Neuronal stem cell (in vitro differentiated cells): ENCODE measurements at places on chromosomes 11 and 22.

- peaks cover 23% of the 10 kb centered on the region for H3K4me1 ChIP-seq
- H3K36me3 ChIP-seq = no peaks in the 10 kb centered on the region
These were observed 19.8 kb upstream of the INCENP start for GRCh38 chr11:62103986-62104385.

GRCh38 chr11:95442531-95443050, 211.6 kb upstream of the SESN3 start:
- H3K4me1 ChIP-seq = peaks cover 1% of the 10 kb centered on the region
- no peaks in the 10 kb centered on the region for H3K27me3 ChIP-seq
- H3K36me3 ChIP-seq = no peaks in the 10 kb centered on the region
- H3K4me3 ChIP-seq = no peak overlapping the region
- H3K27ac ChIP-seq = no peak overlapping the region

DNA sequence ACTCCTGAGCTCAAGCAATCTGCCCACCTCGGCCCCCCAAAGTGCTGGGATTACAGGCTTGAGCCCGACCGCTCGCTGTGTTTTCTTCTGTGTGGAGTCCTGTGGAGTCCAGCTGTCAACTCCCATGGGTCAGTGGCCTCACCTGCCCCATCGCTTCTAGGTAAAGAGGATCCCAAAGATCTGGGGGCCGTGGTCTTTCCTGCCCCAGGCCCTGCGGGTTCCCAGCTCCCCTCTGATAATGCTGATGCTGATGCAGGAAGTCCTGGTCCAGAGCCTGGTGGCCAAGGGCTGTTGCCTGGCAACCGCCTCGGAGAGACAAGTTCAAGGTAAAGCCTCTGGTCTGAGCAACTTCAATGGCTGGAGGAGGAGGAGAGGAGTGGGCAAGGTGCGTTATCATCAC, 9.6 kb downstream of the SSTR3 start:
- H3K36me3 ChIP-seq = no peaks in the 10 kb centered on the region
- no peak for DNase-seq
- no peak overlapping the region for H3K4me3 ChIP-seq
- H3K4me1 ChIP-seq = peaks cover 6% of the 10 kb centered on the region

DNA sequence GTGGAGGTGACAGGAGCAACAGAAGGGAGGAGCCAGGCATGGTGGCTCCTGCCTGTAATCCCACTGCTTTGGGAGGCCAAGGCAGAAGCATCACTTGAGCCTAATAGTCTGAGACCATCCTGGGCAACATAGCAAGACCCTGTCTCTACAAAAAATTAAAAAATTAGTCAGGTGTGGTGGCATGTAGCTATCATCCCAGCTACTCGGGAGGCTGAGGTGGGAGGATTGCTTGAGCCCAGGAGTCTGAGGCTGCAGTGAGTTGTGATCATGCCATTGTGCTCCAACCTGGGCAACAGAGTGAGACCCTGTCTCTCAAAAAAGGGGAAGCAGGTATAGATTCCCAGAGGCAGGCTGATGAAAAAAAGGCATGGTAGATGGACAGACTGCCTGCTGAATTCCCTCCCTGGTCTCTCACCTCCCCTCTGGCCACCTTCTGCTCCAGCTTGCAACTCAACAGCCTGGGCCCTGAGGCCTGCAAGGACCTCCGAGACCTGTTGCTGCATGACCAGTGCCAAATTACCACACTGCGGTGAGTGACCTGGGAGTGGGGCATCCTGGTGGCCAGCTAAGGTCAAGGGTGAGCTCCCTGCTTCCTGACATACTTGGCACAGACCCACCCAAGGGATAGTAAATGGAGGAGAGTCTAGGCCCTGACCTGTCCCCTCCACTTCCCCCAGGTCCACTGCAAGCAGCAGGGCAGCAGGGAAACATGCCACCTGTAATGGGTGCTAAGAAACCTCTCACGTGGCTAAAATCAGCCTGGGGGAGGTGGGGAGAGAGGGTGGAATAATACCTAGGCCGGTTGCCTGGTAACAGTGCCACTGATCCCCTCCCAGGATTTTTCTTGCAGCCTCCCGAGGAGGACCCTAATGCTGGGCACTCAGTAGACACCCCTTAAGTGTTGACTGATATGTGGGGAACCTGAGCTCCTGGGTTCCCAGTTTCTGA, 4.3 kb upstream of the NHERF4 start:
- H3K36me3 ChIP-seq = peaks cover 7% of the 10 kb centered on the region
- no peak overlapping the region for H3K27ac ChIP-seq
- H3K4me3 ChIP-seq = no peak overlapping the region

DNA sequence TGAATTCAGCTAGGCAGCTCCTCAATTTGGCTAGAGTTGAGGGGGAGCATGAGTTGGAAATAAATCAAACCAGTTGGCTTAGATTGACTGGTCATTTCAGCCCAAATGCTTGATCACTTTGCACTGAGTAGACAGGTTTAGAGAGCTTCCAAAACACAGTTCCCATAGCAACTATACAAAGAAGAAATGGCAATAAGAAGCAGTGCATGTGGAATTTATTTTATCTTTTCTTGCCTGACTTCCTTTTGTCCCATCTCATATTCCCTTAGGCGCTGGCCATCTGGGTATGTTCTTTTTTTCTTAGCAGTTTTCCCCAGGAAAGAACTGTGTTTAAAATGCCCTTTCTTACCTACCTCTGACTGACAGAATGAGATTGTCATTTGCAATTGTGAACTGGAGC, 38.7 kb upstream of the C11orf87 start:
- no peaks in the 10 kb centered on the region for H3K4me1 ChIP-seq
- H3K36me3 ChIP-seq = no peaks in the 10 kb centered on the region
- no peak for DNase-seq
- H3K4me3 ChIP-seq = no peak overlapping the region

GRCh38 chr22:50118557-50119168, 28.9 kb downstream of the MOV10L1 start:
- peaks cover 7% of the 10 kb centered on the region for H3K4me1 ChIP-seq
- H3K27me3 ChIP-seq = no peaks in the 10 kb centered on the region
- H3K36me3 ChIP-seq = no peaks in the 10 kb centered on the region
- DNase-seq = no peak
- H3K27ac ChIP-seq = no peak overlapping the region

GRCh38 chr22:36520423-36520822, 8.5 kb downstream of the EIF3D start:
- H3K4me3 ChIP-seq = no peak overlapping the region
- H3K4me1 ChIP-seq = no peaks in the 10 kb centered on the region
- no peaks in the 10 kb centered on the region for H3K27me3 ChIP-seq
- H3K27ac ChIP-seq = no peak overlapping the region

DNA sequence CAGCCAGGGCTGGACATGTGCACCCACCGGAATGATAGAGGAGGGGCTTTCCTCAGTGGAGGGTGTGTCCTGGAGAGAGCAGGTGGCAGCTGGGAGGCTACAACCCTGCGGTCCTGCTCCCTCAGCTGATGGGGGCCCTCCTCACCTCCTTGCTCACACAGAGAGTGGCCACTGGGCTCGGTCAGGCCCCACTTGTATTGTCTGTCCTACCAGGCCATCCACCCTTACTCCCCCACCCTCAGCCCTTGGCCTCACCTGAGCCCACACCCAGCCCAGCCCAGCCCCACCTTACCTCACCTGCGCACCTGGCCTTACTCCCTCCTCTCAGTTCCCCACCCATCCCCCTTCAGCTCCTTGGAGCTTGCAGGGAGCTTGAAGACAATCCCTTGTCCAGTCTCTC, 3.1 kb downstream of the TRPM5 start:
- no peak overlapping the region for H3K4me3 ChIP-seq
- H3K36me3 ChIP-seq = no peaks in the 10 kb centered on the region
- no peak for DNase-seq
- H3K27ac ChIP-seq = no peak overlapping the region
- H3K27me3 ChIP-seq = peaks cover 13% of the 10 kb centered on the region

GRCh38 chr11:122851366-122851966, 13.2 kb downstream of the CRTAM start:
- H3K27ac ChIP-seq = no peak overlapping the region
- H3K27me3 ChIP-seq = no peaks in the 10 kb centered on the region
- no peak for DNase-seq

DNA sequence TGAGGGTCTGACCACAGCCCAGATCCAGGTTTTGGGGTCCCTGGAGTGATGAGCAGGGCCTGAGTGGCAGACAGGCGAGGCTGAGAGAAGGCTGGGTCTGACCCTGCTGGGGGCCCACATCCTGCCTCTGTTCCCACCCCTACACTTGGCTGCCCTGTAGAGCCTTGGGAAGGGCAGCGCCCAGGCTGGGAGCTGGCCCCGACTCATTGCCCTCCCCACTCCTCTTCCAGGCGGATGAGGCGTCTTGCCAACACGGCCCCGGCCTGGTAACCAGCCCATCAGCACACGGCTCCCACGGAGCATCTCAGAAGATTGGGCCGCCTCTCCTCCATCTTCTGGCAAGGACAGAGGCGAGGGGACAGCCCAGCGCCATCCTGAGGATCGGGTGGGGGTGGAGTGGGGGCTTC, 4.9 kb downstream of the DERL3 start:
- peaks cover 74% of the 10 kb centered on the region for H3K36me3 ChIP-seq
- no peaks in the 10 kb centered on the region for H3K27me3 ChIP-seq
- no peak overlapping the region for H3K4me3 ChIP-seq
- H3K27ac ChIP-seq = no peak overlapping the region
- no peak for DNase-seq

GRCh38 chr11:35647421-35648093, 15.0 kb upstream of the TRIM44 start:
- H3K36me3 ChIP-seq = no peaks in the 10 kb centered on the region
- H3K27me3 ChIP-seq = no peaks in the 10 kb centered on the region
- H3K4me3 ChIP-seq = no peak overlapping the region
- no peak for DNase-seq
- no peak overlapping the region for H3K27ac ChIP-seq
- H3K4me1 ChIP-seq = peaks cover 3% of the 10 kb centered on the region

DNA sequence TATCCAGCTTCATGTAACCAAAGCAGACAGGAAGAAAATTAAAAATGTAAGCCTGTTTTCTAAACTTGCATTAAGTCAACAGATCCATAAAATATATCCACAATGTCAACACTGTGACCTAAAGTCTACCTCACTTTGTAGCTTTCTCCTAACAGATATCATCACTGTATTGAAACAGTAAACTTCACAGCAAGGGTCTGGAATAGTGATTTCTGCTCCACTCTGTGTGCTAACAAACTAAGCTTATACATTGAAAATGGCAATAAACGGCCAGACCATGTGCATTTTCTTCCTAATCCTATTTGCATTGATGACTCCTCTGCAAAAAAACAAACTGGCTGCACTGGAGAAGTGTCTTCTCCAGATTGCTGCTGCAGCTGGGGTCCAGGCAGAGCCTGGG, 26.8 kb downstream of the CADM1 start:
- H3K27me3 ChIP-seq = no peaks in the 10 kb centered on the region
- DNase-seq = no peak
- H3K27ac ChIP-seq = no peak overlapping the region
- H3K4me1 ChIP-seq = peaks cover 5% of the 10 kb centered on the region

DNA sequence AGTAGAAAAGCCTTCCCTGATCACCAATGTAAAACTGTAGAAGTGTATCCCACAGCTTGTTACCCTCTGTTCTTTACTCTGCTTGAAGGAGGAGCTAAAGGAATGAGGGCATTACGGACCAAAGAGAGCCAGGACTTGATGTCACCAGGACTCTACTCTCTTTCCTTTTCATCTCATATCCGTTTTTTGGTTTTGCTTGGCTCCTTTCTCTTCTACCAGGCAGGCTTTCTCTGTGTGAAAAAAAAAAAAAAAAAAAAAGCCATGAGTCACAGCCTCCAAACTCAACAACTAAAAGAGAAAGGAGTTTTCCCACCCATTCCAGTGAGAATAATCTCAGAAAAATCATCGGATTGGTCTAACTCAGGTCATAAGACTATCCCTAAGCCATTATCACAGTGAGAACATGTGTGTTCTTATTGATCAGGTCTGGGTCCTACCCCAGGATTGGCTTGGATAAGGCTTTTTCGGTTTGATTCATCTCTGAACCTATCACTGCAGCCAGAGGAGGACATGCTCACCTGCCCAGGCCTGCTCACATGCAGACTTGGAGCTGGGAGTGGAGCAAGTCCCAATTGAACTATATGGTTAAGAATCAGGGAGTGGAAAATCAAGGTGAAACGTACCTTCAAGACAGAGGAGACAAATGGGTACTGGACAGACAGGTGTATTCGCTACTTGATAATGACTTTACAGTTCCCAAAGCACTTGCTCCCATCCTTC, 19.4 kb upstream of the LRRC55 start:
- H3K4me1 ChIP-seq = no peaks in the 10 kb centered on the region
- no peaks in the 10 kb centered on the region for H3K27me3 ChIP-seq
- no peak for DNase-seq
- H3K4me3 ChIP-seq = no peak overlapping the region

- no peak overlapping the region for H3K4me3 ChIP-seq
- H3K27me3 ChIP-seq = no peaks in the 10 kb centered on the region
- DNase-seq = peak; percentile 51
These were observed 32.1 kb upstream of the PRODH start for GRCh38 chr22:18968011-18968749.

- no peak overlapping the region for H3K4me3 ChIP-seq
- no peak for DNase-seq
- no peaks in the 10 kb centered on the region for H3K36me3 ChIP-seq
- no peak overlapping the region for H3K27ac ChIP-seq
- H3K4me1 ChIP-seq = no peaks in the 10 kb centered on the region
These were observed 47.1 kb upstream of the SYT13 start for GRCh38 chr11:45333001-45333971.

DNA sequence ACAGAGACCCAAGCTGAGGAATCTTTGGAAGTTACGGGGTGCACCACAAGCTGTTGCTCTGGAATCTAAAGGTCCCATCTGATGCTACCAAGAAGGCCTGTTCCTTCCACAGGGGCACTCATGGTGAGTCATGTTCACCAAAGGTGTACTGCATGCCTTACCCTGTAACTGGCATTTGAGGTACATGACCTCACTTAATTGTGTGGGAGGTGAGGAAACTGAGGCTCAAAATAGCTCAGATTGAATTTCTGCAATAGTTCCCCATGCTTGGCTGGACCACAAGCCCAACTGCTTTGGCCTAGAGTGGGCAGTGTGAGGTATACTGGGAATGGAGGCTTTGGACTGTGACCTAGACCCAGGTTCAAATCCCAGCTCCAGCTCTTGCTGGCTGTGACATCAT, 8.2 kb downstream of the MTFP1 start:
- no peaks in the 10 kb centered on the region for H3K4me1 ChIP-seq
- no peak overlapping the region for H3K4me3 ChIP-seq
- DNase-seq = no peak
- no peaks in the 10 kb centered on the region for H3K36me3 ChIP-seq
- no peaks in the 10 kb centered on the region for H3K27me3 ChIP-seq

- H3K27ac ChIP-seq = no peak overlapping the region
- H3K27me3 ChIP-seq = no peaks in the 10 kb centered on the region
- H3K36me3 ChIP-seq = peaks cover 36% of the 10 kb centered on the region
- H3K4me3 ChIP-seq = no peak overlapping the region
- no peak for DNase-seq
These were observed 18.3 kb downstream of the RGL4 start for GRCh38 chr22:23709107-23709506.

- no peak overlapping the region for H3K27ac ChIP-seq
- no peak for DNase-seq
- no peaks in the 10 kb centered on the region for H3K36me3 ChIP-seq
- no peak overlapping the region for H3K4me3 ChIP-seq
These were observed 12.0 kb upstream of the TMPRSS13 start for GRCh38 chr11:117941163-117941707.
